ENCODE measurements at places on chromosomes 13 and 19. TPM values are rescaled to one million over a fixed set of nuclear protein-coding genes. Genes with fewer than 3 reads are reported as not detected.

DNA sequence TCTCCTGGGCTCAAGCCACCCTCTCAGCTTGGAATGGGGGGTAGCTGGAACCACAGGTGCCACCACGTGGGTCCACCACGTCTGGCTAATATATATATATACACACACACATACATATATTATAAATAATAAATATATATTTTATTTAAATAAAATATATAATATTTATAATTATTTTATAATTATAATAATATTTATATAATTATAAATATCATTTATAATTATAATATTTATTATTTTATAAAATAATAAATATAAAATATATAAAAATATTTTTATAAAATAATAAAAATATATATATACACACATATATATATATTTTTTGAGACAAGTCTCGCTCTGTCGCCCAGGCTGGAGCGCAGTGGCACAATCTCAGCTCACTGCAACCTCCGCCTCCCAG, 2.4 kb downstream of the ELANE start:
- no peak for DNase-seq

DNA sequence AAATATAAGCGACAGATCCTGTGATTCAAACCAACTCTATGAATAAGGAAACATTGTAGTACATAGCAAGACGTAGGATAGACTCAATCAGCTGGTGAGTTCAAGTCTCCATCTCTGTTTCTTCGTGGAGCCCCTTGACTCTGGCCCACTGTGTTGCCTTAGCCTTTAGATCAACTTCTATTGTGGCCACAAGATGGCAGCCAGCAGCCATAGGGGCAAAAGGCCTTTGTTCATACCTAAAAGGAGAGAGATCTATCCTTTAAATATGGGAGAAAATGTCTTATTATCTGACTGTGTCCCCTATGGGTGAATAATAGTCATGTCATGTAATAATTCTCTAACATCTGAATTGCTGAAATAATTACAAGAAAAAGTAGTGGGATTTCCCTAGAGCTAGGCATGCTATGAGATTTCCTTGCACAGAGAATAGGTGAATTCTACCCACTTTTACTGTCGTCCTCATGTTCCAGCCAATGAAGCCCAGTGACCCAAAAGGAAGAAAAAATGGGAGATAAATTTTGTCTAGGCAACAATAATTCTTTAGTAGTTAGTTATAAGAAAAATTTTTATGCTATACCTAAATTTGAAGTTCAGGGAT, 129.4 kb downstream of the PCDH20 start:
- no peak for DNase-seq

DNA sequence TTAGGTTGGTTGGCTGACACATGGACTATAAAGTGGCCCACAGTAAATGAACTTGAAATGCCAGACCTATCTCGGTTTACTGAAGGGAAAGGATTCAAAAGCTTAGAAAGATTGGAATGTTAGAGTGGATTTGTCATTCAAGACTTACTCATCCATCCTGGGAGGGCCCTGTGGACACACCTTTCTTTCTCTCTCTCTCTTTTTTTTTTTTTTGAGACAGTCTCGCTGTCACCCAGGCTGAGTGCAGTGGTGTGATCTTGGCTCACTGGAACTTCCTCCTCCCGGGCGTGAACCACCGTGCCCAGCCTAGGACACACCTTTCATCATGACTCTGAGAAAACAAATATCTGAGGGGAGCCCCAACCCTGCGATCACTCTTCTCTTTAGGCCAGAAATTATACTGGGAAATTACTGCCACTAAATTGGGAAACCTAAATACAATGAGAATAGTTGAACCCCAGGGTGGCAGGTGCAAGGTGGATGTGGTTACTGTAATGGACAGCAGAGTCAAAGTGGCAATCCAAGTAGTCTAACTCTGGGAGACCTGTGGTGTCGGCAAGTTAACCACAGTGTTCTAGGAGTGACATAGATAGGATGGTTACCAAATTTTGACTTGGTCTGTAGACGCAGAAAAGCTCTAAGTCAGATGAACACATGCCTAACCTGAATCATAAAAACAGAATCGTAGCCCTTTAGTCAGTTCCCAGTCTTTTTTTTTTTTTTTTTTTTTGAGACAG, 47.1 kb upstream of the ZMYM5 start:
- no peak for DNase-seq

GRCh38 chr13:47250146-47250545, 353.3 kb upstream of the HTR2A start:
- DNase-seq, result no peak

ZNF66 gene
- polyA plus RNA-seq, result 10.5 TPM

GRCh38 chr13:75825594-75825993, 189.5 kb downstream of the LMO7 start:
- no peak for DNase-seq

DNA sequence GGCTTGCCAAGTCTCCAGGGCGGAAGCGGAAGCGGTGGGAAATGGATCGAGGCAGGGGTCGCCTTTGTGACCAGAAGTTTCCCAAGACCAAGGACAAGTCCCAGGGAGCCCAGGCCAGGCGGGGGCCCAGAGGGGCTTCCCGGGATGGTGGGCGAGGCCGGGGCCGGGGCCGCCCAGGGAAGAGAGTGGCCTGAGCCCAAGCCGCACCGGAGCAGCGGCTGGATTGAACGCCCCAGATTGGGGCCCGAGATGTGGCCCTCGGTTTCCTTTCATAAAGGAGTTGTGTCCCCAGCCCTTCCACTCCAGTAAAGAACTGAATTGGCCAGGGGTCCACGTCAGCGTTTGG, 548 bp upstream of the P2RY11 start:
- DNase-seq, result no peak

DNA sequence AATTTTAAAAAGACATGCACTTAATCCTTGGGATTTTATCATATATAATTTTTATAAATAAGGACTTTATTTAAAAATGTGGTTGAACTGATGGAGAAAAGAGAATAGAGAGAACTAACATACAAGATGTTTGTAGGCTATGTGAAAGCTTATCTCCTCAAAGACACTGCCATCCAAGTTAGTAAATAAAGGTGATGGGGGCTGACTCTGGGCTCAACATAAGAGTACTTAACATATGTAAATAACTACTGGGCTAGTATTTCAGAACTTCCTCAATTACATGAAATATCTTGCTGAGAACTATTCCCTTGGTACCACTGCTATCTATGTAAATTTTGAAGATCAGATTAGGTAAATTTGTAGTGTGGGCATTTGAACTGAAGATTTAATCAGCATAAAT, 1017.3 kb upstream of the PCDH20 start:
- no peak for DNase-seq

CDX2 gene
- polyA plus RNA-seq, result not detected

- peak; percentile 27 for DNase-seq
These were observed 1434.7 kb upstream of the PRR20A start for GRCh38 chr13:55705971-55706370.

GRCh38 chr19:31598730-31599238, 249.5 kb upstream of the TSHZ3 start:
- DNase-seq, result no peak

CLDND2 gene
- polyA plus RNA-seq, result 1.0 TPM

DNA sequence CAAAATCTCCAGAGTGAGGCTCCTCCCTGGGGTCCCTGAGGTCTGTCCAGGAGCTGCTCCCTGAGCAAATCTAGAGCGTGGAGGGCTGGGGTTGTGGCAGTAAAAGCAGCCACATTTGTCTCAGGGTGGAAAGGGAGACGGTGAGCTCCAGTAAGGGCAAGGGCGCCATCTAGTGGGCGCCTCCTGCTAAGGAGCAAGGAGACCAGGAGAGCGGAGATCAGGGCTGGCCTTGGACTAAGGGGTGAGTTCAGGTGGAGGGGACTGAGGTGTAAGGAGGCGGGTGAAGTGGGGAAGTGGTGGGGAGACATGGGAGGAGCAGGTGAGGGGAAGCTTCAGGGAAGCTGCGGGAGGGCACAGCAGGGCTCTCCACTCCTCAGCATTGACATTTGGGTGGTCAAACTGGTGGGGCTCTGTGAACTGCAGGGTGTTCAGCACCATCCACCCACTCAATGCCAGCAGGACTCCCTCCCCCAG, 5.3 kb upstream of the CEACAM21 start:
- peak; percentile 53 for DNase-seq

- no peak for DNase-seq
These were observed 90.1 kb downstream of the RGCC start for GRCh38 chr13:41547251-41548000.

DNA sequence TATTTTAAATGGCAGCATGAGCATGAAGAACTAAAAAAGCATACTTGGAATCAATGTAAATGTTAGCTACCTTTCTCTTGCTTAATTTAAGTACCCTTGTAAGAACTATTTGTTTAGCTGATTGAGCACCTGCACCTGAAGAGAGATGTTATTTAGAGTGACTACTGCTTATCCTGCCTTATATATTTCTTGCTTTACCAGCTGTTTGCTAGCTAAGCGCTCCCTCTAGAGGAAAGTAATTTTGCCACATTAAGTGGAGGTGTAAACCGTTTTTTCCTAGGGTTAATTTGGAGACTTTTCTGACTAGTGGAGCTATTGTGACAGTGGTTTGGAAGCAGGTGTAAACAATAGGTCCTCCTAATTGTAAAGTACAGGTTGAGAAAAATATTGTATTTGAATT, 19.4 kb upstream of the PSG2 start:
- no peak for DNase-seq

MCEMP1 gene
- not detected for polyA plus RNA-seq

DHDH gene
- polyA plus RNA-seq, result 4.6 TPM

DNA sequence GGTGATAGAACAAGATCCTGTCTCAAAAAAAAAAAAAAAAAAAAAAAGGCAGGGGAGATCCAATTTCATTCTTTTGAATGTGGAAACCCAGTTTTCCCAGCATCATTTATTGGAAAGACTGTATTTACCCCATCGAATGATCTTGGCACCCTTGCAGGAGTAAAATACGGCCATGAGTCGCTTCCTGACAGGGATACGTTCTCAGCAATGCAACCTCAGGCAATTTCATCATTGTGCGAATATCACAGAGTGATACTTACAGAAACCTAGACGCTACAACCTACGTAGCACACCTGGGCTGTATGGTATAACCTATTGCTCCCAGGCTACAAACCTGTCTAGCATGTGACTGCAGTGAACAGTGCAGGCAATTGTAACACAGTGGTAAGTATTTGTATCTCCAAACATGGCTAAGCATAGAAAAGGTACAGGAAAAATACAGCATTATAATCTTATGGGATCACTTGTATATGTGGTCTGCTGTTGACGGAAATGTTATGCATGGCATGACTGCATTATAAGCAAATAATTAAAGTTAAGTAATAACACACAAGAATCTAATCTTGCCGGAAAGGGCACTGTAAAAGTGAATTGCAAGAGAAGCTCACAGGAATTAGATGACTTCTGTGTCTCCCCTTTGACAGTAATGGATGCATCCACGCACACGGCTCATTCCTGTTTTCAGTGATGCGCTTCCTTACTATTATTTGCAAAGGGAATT, 24.1 kb downstream of the RFX2 start:
- no peak for DNase-seq

- no peak for DNase-seq
These were observed 456.2 kb downstream of the PCDH20 start for GRCh38 chr13:60959427-60959826.
